ENCODE measurements at places on chromosomes 3 and 15.

GRCh38 chr3:122988508-122988907 is 39.1 kb downstream of the SEMA5B start:
- DNase-seq = no peak

DNA sequence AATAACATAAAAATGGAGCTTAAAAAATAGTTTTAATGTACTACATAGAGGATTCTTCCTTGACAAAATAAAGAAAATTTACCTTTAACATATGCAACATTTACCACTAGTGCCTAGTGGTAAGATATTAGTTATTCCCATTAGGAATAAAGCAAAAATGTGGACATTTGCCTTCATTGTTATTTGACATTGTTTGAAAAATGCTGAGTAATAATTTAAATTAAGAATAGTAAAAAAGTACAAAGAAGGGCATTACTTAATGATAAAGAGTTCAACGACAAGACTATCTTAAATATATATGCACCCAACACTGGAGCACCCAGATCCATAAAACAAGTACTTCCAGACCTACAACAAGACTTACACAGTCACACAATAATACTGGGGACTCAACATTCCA is 125.7 kb downstream of the POLR2M start:
- DNase-seq = no peak

DNA sequence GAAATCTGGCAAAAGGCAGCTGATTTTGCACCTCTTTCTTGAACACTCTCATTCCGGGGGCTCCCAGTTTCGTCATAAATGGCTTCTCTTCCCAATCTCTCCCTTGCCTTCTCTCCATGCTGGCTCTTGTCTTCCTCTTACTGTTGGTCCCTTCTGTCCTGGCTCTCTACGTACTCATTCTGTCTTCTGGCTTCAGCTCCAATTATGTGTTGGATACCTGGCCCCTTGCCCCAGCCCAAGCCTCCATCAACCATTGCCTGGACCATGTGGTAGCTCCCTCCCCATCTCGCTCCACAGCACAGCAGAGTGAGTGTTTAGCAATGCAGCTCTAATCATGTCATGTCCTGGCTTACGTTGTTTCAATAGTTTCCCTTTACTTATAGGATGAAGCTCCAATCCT is 21.7 kb upstream of the KY start:
- no peak for DNase-seq

DNA sequence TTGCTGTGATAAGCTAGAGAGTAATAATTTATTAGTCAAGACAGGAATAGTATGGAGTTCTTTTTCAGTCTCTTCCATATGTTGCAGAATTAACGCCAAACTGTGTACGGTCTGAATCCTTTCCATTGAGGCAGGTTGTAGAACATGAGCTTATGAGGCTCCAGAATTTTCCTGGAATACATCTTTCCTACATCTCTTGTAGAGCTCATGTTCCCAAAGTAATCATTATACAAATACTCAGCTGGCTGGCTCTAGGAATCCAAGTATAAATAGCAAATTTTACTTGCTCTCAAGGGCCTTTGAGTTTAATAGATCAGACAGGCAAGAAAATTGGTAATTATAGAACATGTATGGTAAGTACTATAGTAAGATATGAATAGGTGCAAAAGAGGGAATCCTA is 419.4 kb downstream of the RBMS3 start:
- no peak for DNase-seq

DNA sequence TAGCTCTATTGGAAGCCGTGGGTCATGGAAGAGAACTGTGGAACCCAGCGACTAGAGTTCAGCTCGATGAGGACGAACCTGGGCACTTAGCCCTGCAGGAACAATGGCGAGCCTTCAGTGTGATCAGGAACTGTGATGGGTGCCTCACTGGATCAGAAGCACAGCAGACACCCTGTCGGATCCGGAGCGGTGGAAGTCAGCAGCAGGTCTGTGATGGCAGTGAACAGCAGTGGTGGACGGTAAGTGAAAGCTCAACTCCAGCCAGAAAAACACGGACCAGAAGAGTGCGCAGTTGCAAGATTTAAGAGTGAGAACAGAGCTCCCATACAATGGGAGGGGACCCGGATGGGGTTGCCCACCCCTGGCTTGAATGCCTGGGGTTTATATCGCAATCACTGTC is 282.2 kb downstream of the NSUN3 start:
- DNase-seq = no peak

DNA sequence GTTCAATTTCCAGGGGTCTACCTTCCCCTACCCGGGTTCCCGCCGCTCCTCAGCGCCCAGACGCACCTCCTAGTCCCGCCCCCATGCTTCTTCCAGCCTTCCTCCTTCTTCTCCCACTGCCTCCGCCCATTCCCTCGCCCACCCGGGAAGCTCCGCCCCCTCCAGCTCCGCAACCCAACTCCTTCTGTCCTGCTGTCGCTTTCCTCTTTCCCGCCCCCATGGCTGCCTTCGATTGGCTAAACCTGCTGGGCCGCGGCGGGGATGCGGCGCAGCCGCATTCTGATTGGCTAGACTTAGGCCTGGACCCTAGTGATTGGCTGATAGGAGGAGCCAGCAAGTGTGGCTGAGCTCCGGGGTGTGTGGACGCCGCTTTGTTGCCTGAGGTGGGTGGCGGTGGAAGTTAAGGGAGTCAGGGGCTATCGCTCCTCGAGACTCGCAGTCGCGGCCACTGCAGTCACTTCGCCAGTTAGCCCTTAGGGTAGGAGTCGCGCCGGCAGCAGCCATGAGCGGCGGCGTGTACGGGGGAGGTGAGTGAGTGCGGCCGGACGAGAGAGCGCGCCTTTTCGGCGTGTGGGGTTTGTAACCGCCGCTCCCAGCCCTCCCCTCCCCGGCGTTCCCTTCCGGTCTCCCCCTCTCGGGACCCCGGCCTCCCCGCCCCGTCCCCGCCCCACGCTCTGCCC is at the start of gene ACTL6A:
TSS of gene ACTL6A (plus strand) at position 336 of the 680 bp plus-strand sequence. CDS start at position 503, 167 bp downstream.
- peak; percentile 100 for DNase-seq

DNA sequence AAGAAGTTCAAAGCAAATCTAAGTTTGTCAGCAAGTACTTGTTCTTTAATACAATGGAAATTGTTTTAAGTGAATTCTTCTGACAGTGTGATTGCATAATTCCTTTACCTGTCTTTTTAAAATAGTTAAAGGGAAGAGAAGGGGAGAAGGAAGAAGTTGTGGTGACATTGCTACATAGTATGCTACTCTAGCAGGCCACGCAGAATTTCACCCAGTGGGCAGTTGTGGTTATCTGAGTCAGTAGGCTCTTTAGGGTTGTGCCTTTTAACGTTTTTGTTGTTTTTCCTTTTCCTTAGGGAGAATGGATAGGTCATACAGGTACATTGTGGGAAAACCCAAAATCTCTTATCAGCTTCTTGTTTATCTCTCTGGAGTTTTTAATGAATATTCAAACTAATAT is 40.4 kb downstream of the KIF15 start:
- DNase-seq = no peak

DNA sequence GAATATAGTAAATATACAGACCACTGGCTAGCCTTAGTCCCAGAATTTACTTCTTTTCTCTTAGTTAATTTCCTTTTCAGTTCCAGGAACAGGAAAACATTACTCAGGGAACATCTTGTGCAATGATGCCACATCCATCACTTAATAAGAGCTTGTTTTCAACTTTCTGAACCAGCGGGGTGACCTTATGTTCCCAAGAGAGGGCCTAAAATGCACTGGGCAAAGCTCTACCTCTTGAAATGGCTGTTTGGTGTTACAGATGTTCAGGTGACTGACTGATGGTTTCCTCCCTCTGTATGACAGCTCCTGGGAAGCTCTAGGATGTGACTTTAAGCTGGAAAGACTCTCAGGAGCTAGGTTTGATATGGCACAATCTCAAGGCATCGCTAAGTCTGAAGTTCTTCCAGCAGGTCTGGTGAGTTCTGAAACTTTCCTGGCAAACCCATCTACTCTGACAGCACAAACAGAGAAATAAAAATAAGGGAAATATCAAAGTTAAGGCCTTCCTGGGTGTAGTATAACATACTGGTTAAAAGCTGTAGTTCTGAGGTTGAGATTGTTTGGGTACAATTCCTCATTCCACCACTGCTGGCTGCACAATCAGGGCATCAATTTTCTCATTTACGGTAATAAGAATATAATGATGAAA is 98.6 kb downstream of the ZIC1 start:
- no peak for DNase-seq

DNA sequence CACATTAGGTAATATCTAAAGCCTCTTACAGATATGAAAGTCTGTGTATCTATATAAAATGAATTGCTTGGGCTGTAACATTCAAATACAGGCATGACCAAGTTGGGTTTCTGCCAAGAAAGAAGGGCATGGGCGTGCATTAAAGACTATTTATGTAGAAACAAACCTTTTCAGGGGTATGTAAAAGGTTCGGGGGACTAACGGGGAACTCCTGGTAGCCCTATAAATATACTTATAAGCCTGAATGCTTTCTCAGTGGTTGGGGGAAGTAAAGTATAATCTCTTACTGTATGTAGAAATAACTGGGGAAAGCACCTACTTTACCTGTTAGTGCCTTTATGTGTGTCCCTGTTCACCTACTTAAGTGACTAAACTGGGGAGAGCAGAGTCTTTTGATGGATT is 154.5 kb upstream of the TBL1XR1 start:
- DNase-seq = no peak

DNA sequence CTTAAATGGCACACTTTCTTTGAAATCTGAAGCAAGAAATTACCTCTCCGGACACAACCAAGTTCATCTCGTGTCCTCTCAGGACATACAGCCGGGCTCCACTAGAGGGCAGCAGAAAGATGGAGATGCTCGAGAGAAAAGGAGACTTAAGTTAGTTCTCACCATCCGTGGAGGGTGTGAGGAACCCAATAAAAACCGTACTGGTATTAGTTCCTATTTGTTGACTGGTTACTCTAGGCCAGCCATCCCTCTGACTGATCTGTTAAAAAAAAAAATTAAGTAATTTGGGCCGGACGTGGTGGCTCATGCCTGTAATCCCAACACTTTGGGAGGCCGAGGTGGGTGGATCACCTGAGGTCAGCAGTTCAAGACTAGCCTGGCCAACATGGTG is 7.9 kb upstream of the CYP11A1 start:
- peak; percentile 77 for DNase-seq

DNA sequence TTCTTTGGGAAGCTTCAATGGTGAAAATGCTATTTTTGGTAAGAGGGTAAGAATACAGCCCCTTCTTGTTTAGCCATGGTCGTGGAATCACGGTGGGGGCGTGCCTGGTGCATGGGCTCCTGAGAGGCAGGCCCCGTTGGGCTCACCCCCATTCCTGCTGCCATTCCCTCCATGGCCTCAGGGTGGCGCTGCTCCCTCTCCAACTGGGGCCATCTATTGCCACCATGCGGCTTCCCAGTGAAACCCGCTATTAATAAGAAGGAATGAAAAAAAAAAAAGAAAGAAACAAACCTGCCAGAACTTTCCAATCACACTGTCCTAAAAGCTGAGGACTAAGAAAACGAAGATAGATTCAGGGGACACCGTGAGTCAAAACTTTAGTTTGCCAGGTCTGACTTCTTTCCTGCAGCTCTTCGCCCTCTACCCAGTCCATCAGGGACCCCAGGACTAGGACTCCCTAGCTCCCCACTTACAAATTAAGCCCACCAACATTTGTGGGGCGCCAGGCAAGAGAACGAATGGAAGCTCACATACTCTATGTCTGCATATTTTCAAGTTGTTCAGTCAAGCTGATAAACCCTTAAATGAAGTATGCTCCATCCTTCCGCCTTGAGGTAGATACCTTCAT is 30.6 kb upstream of the ABHD2 start:
- DNase-seq = peak; percentile 89

GRCh38 chr3:194203482-194204041 is 67.6 kb downstream of the HES1 start:
- DNase-seq = no peak

- DNase-seq = no peak
Observed at GRCh38 chr15:58555162-58556027, 123.6 kb downstream of the LIPC start.

DNA sequence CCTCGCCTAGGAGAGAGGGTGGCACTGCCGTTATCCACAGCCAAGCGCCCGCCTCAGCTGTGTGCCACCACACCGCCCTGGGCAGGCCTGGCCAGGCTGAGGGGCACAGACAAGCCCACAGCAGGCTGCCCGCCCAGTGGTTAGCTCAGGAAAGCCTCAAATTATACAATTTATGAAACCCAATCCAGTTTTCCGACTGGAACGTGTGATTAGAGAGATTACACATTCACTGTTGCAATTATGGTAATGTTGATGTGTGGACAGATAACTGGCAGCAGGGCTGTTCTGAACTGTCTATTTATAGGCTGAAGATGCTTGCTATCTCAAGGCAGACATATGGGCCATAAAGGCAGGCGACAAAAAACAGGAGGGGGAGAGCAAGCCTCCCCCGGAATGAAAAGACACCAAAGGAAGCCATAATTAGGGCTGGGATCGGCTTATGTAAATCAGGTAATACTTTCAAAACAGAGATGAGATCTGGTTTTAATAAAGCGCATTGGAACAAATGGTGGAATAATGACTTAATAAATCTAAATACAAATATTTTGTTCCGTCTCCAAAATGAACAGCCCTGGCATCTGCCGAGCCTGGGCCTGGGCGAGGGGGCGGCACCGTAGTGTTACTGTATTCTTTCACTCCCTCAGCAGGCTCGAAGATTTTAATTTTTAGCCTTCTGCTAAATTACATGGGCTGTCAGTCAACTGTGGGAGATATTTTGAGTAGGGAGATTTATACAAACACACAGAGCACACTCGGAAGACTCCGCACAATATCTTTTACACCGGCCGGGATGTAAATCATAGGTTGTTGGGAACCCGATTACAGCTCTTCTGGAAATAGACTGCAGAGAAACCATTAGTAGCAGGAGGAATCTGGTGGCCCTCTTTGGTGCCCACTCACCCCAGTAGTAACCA is 103.1 kb upstream of the TLE3 start:
- DNase-seq = no peak

DNA sequence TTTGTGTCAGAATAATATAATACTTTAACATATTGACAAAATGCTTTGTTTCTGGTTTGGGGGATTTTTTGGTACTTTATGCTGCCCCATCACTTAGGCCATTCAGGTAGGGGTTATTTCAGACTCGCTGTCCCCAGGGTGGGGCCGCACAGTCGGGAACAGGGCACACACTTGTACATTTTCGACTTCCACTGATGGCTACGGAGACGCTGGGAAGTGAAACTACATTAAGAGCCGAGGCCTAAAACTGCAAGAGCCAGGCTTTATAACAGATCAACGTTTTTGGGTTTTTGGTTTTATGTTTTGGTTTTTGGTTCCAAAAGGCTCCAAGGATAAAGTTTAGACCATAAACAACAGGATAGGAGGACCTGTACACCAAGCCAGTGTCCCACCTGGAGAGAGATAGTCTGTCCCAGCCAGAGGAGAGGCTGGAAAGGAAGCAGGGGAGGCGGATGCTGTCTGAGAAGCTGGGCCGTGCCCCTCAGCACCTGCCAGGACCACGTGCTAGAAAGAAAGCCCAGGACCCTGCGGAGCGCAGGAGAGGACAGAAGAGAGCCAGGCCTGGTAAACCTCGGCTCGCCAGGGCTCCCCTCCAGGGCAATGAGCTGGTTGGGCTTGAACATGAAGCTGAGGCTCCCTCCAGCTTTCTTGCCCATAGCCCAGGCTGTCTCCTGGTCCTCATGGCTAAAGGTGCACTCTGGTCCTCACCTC is 111.7 kb downstream of the CHSY1 start:
- DNase-seq = no peak

DNA sequence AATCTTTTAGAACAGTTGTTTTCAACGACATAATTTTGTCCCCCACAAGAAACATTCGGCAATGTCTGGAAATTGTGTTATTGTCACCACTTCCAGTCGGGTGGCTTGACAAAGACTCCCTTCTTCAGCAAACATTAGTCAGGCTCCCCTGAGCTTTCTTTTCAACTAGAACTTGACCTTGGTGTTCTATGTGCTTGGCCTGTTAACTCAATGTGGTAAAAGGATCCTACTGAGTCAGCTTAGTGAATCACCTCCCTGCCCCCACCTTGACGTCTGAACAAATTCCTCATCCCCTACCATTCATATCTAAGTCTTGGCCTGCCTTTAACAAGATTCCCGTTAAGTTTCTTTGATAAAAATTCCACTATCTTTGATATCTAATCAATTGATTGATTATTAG is 465.0 kb upstream of the ROBO1 start:
- no peak for DNase-seq
